ENCODE measurements at places on chromosomes 4 and X.

GRCh38 chrX:10254739-10255138, 98.0 kb downstream of the CLCN4 start:
- no peak for DNase-seq

GRCh38 chr4:8591626-8592365, 769 bp upstream of the CPZ start:
- no peak for DNase-seq

- DNase-seq = no peak
Observed at GRCh38 chrX:29044423-29045184, 457.4 kb downstream of the IL1RAPL1 start.

DNA sequence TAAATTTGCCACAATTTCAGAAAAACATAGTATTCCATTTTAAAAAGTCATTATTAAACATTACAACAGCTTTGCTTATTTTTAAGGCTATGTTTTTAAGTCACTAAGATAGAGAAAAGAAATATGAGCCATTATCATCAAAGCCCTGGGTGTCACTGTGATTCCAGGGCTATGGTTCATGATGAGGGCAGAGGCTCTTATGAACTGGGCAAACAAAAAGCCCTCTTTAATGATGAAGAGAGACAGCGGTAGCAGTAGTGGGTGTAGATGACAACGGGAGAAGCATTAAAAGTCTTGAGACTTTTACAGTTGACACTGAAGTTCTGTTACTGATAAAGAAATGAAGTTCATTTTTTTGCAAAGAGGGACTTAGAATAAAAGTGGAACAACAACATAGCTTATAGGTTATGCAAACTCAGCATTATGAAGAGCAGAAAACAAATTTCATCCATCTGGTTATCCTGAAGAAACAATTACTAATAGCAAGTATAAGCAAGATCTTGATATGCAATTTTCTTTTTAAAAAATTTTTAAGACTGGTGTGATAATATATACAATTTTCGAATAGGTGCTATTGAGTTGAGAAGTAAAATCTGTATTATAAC, 202.7 kb upstream of the ETNPPL start:
- no peak for DNase-seq

Data from activated CD8-positive, alpha-beta memory T cell treated with anti-CD3 and anti-CD28 coated beads for 24 hours (primary cell).